ENCODE measurements at places on chromosomes 3 and 15. TPM values are rescaled to one million over a fixed set of nuclear protein-coding genes. Genes with fewer than 3 reads are reported as not detected.

- DNase-seq, result no peak
These were observed 456.1 kb downstream of the MFSD1 start for GRCh38 chr3:159257954-159258353.

The SPINT1 gene
- 11.0 TPM for total RNA-seq

DNA sequence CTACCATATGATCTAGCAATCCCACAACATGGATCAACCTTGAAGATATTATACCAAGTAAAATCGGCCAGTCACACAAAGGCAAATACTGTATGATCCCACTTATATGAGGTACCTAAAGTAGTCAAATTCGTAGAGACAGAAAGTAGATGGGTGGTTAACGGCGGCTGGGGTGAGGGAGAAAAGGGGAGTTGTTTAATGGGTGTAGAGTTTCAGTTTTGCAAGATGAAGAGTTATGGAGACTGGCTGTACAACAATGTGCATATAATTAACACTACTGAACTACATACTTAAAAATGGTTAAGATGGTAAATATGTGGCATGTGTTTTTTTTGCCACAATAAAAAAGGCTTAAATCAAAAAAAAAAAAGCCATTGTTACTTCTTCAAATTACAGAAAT lies 60.4 kb downstream of the GPR176 start:
- DNase-seq, result no peak

- DNase-seq, result no peak
These were observed 42.3 kb upstream of the CORO2B start for GRCh38 chr15:68536331-68537095.

GRCh38 chr15:38672814-38673670 lies 108.4 kb upstream of the RASGRP1 start:
- DNase-seq, result no peak

The PPP1R14D gene
- total RNA-seq, result not detected

The SPTBN5 gene
- total RNA-seq, result 1.2 TPM

GRCh38 chr3:190265796-190266195 lies 56.5 kb downstream of the CLDN1 start:
- DNase-seq, result no peak

The DYNLT2B gene
- 12.7 TPM for total RNA-seq

GRCh38 chr3:142651711-142652110 lies 55.5 kb downstream of the PLS1 start:
- DNase-seq, result no peak

GRCh38 chr3:181134873-181135272 lies 145.3 kb upstream of the DNAJC19 start:
- no peak for DNase-seq

The OIP5 gene
- total RNA-seq, result 15.6 TPM

DNA sequence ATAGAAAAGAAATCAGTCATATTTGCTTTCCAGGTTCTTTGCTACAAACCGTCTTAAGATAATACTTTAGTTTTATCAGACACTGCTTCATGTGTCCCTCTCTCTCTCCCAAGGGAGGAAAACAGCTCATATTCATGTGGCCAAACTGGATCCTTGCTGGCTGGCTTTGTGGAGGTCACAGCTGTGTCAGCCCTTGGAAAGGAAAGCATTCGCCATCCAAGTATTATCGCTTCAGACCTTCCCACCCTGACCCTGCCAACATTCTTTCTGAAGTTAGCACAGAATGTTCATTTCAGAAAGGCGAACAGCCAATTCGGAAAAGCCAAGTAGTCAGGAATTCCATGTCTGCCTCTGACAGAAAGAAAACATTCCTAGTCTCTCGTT lies 213.6 kb downstream of the FEZF2 start:
- DNase-seq, result no peak

GRCh38 chr15:89499156-89499555 lies 2.8 kb upstream of the RHCG start:
- no peak for DNase-seq

GRCh38 chr3:195916291-195916690 lies 7.9 kb upstream of the TNK2 start:
- DNase-seq, result no peak

- no peak for DNase-seq
These were observed 194.3 kb downstream of the BCHE start for GRCh38 chr3:165642761-165643420.

The PLA2G4E gene
- not detected for total RNA-seq
